ENCODE measurements at places on chromosomes 1 and 21. TPM values are rescaled to one million over a fixed set of nuclear protein-coding genes. Genes with fewer than 3 reads are reported as not detected.

GRCh38 chr1:232629250-232630046 is 485 bp downstream of the SIPA1L2 start:
- DNase-seq = peak; percentile 71

DNA sequence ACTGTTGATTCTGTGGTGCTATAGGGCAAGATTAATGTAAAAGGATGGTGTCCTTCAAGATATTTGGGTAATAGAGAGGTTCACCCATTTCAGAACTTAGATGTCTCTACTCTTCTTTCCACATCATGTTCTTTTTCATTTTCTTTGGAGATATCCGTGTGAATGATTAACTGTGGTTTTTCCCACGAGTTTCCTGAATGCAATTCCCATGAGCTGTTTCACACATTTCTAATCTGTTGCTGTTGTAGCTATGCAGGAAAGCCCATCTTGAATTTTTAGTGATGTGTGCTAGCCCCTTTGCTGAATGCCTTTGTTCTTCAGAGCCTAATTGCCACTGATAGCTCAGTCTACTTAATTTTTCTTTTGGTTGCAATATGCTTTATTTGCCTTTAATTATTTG is 27.6 kb downstream of the SNX27 start:
- no peak for DNase-seq

DNA sequence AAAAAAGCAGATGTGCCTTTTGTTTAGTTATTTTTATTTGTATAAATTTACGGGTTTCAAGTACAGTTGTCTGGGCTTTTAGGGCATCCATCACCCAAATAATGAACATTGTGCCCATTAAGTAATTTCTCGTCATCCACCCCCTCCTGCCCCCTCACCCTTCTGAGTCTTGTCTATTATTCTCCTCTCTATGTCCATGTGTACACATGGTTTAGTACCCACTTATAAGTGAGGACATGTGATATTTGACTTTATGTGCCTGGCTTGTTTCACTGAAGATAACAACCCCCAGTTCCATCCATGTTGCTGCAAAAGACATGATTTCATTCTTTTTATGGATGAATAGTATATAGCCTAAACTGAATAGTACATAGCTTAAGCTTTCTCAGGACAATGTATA is 189.2 kb downstream of the ZP4 start:
- no peak for DNase-seq

GRCh38 chr1:172496678-172497077 is 36.3 kb upstream of the SUCO start:
- DNase-seq = no peak

GRCh38 chr1:111895469-111895868 is 94.0 kb downstream of the KCND3 start:
- DNase-seq = no peak

GRCh38 chr1:111202707-111203623 is 2.5 kb upstream of the DENND2D start:
- peak; percentile 70 for DNase-seq

DNA sequence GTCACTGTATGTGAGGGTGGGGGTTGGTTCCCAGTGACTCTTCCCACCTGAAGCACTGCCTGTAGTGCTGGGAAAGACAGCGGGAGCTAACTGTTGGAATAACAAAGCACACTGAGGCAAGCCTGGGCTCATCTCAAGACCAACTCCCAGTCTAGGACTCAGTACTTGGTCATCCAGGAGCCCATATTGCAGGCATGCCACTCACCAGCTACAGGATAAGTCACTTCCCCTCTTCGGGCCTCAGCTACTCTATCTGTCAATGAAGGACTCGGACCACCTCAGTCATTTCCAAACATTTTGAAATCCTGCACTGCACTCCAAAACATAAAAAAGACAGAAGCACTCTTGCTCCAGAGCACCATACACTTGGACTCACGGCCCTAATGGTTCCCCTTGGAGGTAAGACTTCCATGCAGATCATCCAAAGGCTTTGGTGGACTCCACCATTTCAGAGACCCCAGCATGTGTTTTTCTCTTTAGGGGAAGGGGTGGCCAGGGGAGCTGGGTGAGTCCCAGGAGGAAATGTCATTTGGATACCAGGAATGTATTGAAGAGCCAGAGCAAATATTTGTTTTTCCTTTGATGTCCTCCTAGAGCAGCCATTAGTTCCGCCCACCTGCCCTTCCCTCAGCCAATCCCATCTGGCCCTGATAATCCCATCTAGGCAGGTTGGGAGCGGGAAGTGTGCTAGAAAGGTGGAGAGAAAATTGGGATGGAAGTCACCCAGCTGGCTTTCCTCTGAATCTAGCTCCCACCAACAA is 3.1 kb downstream of the NUAK2 start:
- DNase-seq = no peak

DNA sequence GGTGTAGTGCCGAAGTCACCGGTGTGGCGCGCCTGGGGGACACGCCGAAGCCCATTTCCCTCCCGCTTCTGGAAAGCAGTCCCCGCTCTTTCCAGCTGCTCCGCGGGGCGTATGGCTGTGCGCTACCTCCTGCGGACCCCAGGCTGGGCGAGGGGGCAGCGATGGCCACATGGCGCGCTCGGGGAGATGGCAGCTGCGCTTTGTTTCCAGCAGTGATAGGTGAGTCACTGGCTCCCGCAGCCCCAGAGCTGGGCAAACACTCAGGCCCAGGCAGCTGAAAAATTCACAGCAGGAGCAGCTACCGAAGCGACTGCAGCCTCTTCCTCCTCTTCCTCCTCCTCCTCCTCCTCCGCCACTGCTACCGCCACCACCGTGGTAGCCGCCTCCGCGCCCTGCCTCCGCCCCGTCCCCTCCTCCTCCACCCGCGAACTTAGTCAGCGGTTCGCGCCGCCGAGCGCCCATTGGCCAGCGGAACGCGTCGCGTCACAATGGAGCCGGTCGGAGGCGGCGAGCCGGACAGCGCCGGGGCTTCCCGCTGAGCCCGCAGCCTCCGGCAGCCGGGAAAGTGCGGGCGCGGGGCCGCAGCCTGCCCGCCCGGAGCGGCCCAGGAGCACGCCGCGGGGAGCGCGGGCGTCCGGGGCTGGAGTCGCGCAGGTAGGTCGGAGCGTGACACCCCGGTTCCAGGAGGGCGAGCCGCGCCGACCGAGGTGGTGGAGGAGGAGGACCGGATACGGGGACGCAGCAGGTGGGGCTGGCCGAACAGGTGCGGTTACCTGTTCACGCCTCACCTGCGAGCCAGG is at the start of gene LRRC8B:
LRRC8B (plus strand) TSS at position 461 of the 800 bp plus-strand sequence. CDS start 57,822 bp downstream, outside the sequence.
- DNase-seq = peak; percentile 98

- DNase-seq = no peak
Measured at GRCh38 chr1:183760661-183761060, 44.3 kb upstream of the RGL1 start.

DNA sequence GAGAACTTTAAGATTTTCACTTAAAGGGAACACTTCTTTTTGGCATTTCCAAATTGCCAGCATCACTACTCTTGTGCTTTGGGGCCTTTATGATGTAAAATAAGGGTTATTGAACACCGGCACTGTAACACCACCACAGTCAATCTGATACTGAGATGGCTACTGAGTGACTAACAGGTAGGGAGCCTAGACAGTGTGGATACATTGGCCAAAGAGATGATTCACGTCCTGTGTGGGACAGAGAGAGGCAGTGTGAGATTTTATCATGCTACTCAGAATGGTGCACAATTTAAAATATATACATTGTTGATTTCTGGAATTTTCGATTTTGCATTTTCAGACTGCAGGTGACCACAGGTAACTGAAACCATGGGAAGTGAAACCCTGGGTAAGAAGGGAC is 261.6 kb downstream of the SPATA17 start:
- no peak for DNase-seq

DNA sequence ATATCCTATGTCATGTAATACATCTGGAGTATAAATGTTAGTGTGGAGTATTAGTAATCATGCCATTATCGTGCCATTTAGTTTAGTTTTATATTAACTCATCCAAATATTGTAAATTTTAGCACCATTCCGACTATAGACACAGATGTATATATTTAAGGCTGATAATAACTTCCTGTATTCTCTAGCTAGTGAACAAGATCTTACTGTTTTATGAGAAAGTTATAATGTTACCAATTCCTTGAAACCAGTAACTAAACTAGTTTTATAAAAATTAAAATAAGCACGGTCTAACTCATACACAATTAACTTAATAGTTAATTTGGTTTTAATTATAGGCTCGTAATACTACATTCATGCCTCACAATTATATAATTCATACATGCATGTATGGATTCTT is 808.6 kb downstream of the USP25 start:
- DNase-seq = no peak

GRCh38 chr1:55541296-55541695 is 326.1 kb upstream of the USP24 start:
- DNase-seq = no peak

- DNase-seq = no peak
Measured at GRCh38 chr1:154533952-154534844, 24.3 kb downstream of the UBE2Q1 start.

GRCh38 chr1:87399264-87399663 is 70.6 kb downstream of the LMO4 start:
- DNase-seq = no peak

GRCh38 chr1:227403535-227403934 is 85.2 kb upstream of the CDC42BPA start:
- no peak for DNase-seq

GRCh38 chr1:221766210-221766609 is 24.3 kb upstream of the DUSP10 start:
- no peak for DNase-seq

DNA sequence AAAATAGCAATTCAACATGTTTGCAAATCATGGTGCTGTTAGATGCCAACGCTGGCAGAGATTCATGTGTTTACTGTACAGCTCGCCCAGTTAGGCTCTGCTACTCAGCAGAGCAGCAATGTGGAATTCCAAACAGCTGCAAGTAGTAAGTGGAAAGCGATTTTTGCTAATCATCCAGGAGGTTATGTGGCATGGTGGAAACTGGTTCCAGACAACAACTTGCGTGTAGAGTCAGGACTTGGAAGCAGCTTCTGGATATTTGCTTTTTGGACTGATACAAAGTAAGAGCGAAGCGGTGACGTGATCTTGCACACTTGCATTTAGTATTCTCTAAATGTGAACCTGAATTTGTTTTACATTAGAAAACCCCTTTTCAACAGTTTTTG is 27.1 kb upstream of the HHAT start:
- no peak for DNase-seq

Gene LCE3E
- not detected for total RNA-seq

Gene SEC16B
- not detected for total RNA-seq

Gene FCRL2
- total RNA-seq = not detected

Gene SNX27
- total RNA-seq = 31.6 TPM

Gene NPHS2
- total RNA-seq = not detected

Gene KCNA2
- total RNA-seq = 0.58 TPM

All from activated CD4-positive, alpha-beta T cell treated with anti-CD3 and anti-CD28 coated beads, Interleukin-2, amount 10 ng/mL, durations not matched to agents 24 days and 14 days (primary cell).